H1 (cell line): ENCODE measurements at places on chromosomes 7 and 10. TPM values are rescaled to one million over a fixed set of nuclear protein-coding genes. Genes with fewer than 3 reads are reported as not detected.

DNA sequence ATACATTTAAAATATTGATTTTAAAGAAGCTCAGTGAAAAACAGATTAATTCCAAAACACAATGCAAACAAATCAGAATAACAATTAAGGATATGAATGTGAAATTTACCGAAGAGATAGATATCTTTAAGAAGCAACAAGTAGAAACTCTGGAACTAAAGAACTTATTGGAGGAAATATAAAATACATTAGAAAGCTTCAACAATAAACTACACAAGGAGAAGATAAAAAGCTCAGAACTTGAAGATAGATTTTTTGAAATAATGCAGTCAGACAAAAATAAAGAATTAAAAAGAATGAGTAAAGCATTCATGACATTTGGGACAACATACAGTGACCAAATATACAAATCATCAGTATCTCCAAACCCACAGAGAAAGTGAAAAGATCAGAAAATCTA lies 43.2 kb downstream of the HIBADH start:
- no peak for DNase-seq
- H3K36me3 ChIP-seq: no peaks in the 10 kb centered on the region; the same call in 1 of the 2 replicates
- H3K4me1 ChIP-seq: no peaks in the 10 kb centered on the region
- H3K27ac ChIP-seq: no peak overlapping the region
- no peaks in the 10 kb centered on the region for H3K27me3 ChIP-seq

DNA sequence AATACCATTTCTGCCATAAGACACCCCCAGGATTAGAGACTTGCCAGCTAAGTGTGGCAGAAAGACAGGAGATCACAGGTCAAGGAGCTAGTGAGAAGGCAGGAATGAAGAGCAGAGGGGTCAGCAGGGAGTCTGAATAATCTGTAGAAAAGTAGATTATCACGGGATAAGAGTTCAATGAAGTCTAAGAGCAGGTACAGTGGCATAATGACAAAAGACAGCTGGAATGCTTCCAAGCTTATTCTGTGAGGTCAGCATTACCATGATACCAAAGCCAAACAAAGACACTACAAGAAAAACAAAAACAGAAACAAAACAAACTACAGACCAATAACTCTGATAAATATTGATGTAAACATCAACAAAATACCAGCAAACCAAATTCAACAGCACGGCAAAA lies 20.8 kb downstream of the PILRA start:
- H3K36me3 ChIP-seq: no peaks in the 10 kb centered on the region
- no peak overlapping the region for H3K27ac ChIP-seq
- H3K4me1 ChIP-seq: no peaks in the 10 kb centered on the region
- DNase-seq: no peak
- no peak overlapping the region for H3K4me3 ChIP-seq
- no peaks in the 10 kb centered on the region for H3K27me3 ChIP-seq

DNA sequence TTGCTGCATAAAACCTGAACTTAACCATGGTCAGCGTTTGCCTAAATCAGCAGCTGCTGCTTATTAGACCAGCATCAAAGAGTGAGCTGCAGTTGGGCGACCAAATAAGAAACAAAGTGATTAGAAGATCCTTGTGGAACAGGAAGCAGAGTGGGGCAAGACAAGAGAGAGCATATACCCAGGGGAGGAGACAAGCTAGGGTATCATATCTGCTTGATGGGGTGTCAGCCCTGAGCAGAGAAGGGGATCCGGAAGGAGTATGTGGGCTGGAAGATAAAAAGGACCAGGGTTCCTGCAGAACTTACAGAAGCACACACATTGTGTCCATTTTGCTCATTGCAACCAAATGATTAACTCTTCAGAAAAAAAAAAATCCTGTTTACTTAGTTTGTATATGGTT lies 213.6 kb downstream of the CELF2 start:
- H3K27ac ChIP-seq: no peak overlapping the region
- no peak for DNase-seq
- no peak overlapping the region for H3K4me3 ChIP-seq
- peaks cover 1% of the 10 kb centered on the region; the same call in 1 of the 2 replicates for H3K4me1 ChIP-seq
- H3K27me3 ChIP-seq: no peaks in the 10 kb centered on the region

The COL17A1 gene
- polyA plus RNA-seq: 0.35 and 0.52 TPM in 2 replicates

- no peak for DNase-seq
- H3K27ac ChIP-seq: no peak overlapping the region
- H3K27me3 ChIP-seq: no peaks in the 10 kb centered on the region
- H3K4me3 ChIP-seq: no peak overlapping the region
- no peaks in the 10 kb centered on the region for H3K4me1 ChIP-seq
Observed at GRCh38 chr7:75537731-75538130, 45.6 kb downstream of the SPDYE5 start.

DNA sequence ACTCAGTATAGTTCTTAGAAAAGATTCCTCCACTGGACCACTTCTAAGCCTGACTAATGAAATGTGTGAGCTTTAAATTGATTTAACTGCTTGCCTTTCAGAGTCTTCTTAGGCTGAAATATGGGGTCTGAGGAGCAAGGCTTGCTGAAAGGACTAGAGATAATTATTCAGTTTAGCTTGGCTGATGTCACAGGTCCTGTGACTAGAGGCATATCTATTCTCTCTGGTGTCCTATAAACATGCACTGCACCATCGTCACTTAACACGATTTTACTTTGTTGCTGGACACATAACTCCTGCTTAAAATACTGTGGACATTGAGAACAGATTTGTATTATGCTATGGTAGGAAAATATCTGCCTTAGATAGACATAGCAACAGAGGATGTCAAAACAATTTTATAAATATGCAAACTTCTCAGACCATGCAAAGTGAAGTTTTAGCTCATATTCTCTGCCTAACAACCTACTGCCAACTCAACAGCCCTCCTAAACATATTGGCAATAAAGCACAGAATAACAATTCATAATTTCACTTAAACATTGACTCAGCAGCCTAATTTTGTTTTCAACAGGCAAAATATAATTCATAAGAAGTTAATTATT lies 80.2 kb downstream of the RNF133 start:
- no peaks in the 10 kb centered on the region for H3K36me3 ChIP-seq
- no peaks in the 10 kb centered on the region for H3K27me3 ChIP-seq
- DNase-seq: no peak
- H3K4me3 ChIP-seq: no peak overlapping the region
- no peaks in the 10 kb centered on the region for H3K4me1 ChIP-seq
- H3K27ac ChIP-seq: no peak overlapping the region; the same call in 1 of the 2 replicates

GRCh38 chr7:52956379-52956915 lies 79.0 kb upstream of the POM121L12 start:
- H3K4me3 ChIP-seq: no peak overlapping the region
- no peak overlapping the region for H3K27ac ChIP-seq
- H3K27me3 ChIP-seq: no peaks in the 10 kb centered on the region
- no peaks in the 10 kb centered on the region for H3K36me3 ChIP-seq
- DNase-seq: no peak
